ELF-1 (cell line): ENCODE measurements at places on chromosomes 12 and 14.

- DNase-seq, result no peak
Measured at GRCh38 chr14:86673523-86673969, 1143.6 kb downstream of the FLRT2 start.

DNA sequence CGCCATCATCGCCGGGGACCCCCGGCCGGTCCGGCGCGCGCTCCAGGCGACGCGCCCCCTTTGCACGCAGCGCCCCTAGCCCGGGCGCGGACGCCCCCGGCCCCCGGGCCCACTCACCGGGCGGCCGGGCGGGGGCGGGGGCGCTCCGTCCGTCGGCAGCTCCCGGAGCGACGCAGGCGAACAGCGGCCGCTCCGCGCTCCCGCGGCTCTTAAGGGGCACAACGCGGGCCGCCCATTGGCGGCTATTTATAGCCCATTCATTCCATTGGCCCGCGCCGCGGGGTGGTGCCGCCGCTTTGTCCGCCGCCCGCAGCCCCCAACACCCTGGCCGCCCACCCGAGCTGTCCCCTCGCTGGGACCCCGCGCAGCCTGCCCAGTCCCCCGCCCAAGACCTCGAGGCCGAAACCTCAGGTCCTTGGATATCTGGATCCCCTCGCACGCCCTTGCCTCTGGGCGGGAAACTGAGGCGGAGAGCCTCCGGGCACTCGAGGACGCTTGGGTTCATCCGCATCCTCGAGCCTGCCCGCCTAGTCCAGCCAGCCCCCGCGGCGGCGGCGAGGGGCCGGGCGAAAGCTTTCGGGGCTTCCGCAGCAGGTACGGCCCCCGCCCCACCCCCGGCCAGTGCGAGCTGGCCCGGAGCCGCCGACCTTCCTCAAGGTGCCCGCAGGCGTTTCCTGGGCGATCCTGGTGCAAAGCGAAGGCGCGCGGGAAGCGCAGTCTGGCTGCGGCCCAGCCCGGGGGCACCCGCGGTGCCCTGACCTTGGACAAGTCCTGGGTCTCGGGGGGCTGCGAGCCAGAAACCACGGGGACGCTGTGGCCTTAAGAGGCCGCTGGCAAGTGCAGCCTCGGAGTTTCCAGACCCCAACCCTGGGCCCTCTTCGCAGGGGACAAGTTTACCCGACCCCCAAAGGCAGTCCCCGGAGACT is at the start of gene CKB:
TSS of gene CKB (minus strand) at position 182 of the 926 bp plus-strand sequence. CDS start 337 bp downstream, outside the sequence.
- DNase-seq, result peak; percentile 81

- DNase-seq, result no peak
Measured at GRCh38 chr14:100789460-100790417, 36.2 kb upstream of the MEG3 start.

DNA sequence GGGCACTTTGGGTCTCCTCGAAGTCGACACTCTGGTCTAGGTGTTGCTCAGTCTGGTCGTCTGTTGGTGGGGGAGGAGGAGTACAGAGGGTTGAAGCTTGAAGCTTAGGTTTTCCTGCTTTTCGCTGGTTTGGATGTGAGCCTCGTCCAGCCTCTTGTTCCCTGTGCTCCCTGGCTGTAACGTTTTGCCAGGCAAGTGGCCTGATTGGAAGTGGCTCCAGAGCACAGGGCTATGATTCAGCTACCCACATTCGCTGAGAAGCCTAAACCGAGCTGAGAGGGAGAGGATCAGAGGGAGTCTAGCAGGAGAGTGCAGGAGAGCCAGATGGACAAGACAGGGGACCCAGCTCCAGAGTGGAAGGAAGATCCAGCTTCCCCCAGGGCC is 6.1 kb downstream of the HOXC10 start:
- no peak for DNase-seq

DNA sequence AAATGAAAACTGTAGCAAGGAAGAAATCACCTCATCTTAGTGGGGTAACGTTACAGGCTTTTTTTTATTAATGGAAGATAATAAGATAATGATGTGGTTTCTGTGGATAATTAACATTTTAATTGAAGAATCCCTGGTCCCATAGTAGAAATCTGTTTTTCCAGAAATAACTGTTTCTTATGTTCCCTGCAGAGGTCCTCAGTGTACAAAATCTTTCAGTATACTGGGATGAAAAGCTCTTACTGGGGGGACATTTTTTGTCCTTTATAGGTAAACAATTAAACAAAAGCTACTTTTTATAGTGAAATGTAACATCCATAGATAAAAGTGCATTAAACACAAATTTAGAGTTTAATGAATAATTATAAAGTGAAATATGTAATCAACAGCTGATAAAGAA is 312.2 kb downstream of the ATXN7L3B start:
- DNase-seq, result no peak

GRCh38 chr12:75581515-75581914 is 70.1 kb upstream of the KRR1 start:
- DNase-seq, result no peak

- DNase-seq, result peak; percentile 43
Measured at GRCh38 chr14:78758333-78758732, 588.2 kb downstream of the NRXN3 start.

DNA sequence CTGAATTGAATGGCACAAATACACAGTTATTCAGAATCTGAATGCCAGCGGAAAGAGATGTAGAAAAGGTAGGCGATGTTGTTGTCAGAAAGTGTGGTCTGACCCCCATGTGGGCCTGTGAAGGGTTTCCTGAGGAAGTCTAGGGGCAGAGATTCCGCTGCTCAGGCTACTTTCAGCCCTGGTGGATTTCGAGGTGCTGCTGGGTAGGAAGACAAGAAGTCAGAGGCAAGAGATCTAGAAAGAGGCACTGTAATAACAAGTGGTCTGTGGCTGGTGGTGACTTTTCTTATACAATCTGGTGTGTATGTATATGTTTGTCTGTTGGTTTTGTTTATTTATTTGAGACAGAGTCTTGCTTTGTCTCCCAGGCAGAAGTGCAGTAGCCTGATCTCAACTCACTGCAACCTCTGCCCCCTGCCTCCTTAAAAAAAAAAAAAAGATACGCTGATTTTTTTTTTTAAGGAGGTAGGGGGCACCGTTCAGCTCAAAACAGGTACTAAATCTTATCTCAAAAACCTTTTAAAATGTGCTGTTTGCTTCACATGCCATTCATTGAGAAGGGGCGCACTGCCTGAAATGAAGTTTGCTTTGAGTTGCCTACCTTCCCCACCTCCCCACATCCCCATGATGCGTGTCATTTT is 27.1 kb upstream of the MANSC4 start:
- peak; percentile 9 for DNase-seq

GRCh38 chr12:42015051-42015461 is 129.6 kb downstream of the GXYLT1 start:
- no peak for DNase-seq

DNA sequence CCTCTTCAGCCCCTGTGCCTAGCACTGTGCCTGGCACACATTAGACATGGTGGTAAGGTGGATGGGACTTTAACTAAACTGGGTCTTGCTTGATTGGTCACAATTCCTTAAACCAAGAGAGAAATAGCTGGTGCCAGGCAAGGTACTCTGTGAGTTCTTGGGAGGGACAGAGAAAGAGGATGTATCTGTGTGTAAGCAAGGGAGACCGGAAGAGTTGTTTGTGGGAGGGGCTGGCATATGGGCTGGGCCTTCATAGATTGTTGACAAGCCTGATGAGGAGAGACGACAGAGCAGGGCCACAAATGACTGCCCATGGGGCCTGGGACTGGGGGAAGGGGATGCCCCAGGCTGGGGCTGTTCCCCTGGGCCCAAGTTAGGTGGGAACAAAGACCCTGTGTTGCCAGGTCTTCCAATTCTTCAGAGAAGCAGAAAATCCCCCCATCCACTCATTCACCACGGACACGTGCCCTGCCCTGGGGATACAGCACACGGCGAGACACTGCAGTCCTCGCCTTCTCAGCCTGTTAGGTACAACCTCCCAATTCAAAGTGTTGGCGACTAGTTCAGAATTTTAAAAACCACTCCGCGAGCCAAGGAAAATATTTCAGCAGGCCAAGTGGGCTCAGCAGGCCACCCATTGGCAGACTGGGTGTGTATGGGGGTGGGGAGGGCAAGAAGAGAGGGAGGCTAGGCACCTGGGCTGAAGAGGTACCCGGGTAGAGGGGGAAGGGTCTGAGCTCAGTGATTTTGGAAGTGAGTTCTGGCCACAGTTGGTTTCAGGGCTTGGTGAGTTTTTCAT is 11.4 kb upstream of the CYP46A1 start:
- DNase-seq, result no peak

GRCh38 chr12:19390051-19390598 is 49.2 kb upstream of the AEBP2 start:
- no peak for DNase-seq

- DNase-seq, result peak; percentile 8
Measured at GRCh38 chr14:84520711-84521338, 1009.1 kb upstream of the FLRT2 start.

GRCh38 chr12:114404083-114404925 is 1.6 kb downstream of the TBX5 start:
- DNase-seq, result peak; percentile 53
